AML-193 (cell line): ENCODE measurements at places on chromosomes 16 and 17.
A peak's percentile ranks its signal among the peaks of the same experiment; 100 is the strongest.

GRCh38 chr17:79047923-79048825, 24.2 kb downstream of the C1QTNF1 start:
- DNase-seq = no peak

DNA sequence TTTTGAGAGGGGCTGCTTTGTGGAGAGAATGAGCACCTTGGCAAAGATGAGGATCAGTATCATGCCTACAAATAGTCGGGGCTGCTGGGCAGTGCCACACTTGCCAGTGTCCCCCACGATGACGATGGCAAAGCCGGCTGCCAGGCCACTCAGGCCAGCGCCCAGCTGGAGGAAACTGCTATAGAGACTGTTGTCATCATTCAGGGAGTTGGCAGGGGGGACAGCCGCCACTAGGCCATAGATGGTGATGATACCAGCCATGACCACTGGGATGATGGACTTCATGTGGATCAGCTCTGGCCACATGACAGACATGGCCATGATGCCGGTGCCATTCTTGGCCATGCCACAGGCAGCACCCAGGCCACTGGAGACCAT, 23.8 kb downstream of the MINK1 start:
- no peak for DNase-seq

GRCh38 chr17:46043606-46044005, 44.6 kb downstream of the STH start:
- DNase-seq = no peak

- no peak for DNase-seq
These were observed 23.4 kb downstream of the PIK3R5 start for GRCh38 chr17:8941980-8942622.

DNA sequence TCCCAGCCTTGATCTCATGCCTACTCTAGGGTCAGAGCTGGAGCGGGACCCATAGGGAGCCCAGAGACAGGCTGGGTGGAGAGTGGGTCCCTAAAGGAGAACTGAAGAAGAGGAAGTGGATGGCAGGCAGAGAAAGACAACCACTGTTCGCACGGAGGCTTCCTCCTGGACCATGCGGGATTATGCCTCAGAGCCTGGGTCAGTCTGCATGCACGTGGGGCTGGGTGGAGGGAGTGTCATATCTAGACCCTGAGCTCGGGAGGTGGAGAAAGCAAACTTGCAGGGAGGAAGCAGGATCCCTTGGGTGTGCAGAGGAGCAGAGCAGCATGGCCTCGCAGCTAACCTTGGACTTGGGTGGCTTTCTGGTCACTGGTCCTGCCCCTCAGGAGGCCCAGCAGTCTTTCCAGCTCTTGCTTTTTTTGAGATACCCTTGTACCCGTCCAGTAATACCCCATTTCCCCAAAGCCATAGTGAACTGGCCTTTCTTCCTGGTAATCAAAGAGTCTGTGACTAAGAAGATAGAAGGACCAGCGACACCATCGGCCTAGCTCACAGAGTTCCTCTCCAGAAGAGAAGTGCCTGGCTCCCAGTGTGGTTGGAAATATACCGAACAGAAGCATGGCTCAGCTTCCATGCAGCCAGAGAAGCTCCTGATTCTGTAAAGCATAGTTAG, 344.2 kb downstream of the CPPED1 start:
- peak; percentile 87 for DNase-seq

- no peak for DNase-seq
These were observed 4.6 kb downstream of the CNGB1 start for GRCh38 chr16:57966204-57966771.

- DNase-seq = no peak
These were observed 122.8 kb downstream of the ZFHX3 start for GRCh38 chr16:72924927-72925630.

GRCh38 chr17:65259281-65259680, 122.1 kb downstream of the RGS9 start:
- DNase-seq = no peak

DNA sequence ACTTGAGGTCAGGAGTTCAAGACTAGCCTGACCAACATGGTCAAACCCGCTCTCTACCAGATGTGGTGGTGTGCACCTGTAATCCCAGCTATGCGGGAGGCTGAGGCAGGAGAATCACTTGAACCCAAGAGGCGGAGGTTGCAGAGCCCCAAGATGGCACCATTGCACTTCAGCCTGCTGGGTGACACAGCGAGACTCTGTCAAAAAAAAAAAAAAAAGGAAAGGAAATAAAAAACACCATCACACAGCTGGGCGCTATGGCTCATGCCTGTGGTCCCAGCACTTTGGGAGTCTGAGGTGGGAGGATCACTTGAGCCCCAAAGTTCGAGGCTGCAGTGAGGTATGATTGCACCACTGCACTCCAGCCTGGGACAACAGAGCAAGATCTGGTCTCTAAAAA, 13.3 kb upstream of the SBK1 start:
- DNase-seq = no peak

DNA sequence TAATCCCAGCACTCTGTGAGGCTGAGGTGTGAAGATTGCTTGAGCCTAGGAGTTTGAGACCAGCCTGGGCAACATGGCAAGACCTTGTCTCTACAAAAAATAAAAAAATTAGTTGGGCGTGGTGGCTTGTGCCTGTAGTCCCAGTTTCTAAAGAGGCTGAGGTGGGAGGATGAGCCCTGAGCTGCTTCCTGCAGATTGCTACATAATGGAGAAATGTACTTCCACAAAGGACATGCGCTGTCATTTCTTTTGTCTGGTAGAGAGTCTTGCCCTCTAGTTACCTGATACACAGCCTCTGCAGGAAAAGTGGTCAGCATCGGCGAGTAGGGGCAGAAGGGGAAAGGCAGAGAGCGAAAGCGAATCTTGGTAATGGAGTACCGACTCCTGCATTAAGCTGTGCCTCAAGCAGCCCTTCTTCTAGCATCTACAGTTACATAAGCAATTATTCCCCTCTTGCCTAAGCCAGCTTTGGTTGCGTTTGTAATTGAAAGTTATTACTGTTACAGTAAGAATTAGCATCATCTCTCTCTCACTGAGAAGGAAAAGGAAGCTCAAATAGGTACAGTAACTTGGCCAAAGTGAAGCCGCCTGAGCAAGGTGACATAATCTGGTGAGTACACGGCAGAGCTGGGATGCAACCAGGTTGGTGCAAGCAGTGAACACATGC, 18.5 kb upstream of the GGA2 start:
- no peak for DNase-seq

DNA sequence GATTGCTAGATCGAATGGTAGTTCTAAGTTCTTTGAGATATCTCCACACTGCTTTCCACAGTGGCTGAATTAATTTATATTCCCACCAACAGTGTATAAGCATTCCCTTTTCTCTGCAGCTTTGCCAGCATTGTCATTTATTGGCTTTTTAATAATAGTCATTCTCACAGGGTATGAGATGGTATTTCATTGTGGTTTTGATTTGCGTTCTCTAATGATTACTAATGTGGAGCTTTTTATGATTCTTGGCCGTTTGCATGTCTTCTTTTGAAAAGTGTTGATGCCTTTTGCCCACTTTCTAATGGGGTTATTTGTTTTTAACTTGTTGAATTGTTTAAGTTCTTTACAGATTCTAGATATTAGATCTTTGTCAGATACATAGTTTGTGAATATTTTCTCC, 36.5 kb upstream of the BCAS3 start:
- no peak for DNase-seq

GRCh38 chr17:6894206-6894528, 62.6 kb upstream of the TEKT1 start:
- no peak for DNase-seq

DNA sequence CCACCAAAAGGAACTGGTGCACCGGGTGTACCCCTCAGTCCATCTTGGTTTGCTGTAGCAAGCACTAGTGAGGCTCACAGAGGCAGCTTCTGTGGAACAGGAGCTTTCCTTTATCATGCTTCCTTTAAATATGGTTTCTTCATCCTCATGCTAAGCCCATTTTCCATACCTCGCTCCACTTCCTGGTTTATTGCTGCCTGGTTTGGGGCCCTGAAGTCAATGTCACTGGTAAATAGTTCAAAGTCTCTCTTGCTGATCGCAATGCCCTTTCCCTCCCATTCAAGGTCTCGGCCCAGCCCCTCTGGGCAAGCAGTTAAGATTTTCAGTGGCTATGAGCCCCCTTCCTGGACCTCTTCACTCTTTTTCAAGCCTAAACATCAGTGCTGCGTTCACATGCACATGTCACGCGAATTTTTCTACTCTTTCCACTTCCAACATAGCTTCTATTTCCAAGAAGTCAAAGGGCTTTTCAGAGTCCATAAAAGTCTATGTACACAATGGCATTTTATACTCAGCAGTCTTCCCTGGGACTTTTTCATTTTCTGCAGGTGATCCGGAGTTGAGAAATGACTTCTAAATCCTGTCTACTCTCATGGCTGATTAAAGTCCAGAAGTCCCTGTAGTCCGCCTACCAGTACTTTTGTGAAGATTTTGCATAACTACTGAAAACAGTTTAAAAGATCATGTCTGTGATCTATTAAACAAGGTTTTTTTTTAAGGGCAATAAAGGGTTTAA, 323.8 kb upstream of the ZFHX3 start:
- DNase-seq = no peak

DNA sequence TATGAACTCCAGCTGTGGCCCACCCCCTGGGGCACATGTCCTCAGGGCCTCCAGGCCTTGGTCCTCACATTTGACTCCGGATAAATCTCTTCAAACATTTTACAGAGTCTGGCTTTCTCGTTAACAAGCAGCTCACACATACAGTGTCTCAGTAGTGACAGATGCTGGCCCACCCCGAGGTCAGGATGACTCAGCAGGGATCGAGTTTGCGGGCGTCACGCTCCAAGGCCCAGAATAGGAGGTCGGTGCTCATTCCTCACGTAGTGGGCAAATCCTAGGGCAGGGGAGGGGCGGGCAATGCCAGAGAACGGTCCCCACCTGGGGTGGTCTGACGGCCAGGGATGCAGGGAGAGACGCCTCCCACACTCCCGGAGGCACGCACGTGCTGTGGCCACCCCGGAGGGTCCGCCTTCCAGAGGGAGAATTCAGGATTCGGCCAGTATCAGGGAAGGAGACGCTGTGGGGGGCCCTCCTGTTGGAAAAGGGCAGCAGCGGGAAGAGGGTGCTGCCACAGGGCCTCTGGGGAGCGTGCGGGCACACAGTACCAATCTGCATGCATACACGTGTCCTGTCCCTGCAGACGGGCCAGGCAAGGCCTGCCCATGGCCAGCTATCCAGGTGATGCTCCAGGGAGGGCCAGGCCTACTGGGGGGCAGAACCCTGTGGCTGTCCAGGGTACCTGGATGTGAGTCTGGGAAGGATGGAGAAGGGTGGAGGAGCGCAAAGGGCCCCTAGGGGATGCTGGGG, 8.6 kb downstream of the SLC7A5 start:
- no peak for DNase-seq

DNA sequence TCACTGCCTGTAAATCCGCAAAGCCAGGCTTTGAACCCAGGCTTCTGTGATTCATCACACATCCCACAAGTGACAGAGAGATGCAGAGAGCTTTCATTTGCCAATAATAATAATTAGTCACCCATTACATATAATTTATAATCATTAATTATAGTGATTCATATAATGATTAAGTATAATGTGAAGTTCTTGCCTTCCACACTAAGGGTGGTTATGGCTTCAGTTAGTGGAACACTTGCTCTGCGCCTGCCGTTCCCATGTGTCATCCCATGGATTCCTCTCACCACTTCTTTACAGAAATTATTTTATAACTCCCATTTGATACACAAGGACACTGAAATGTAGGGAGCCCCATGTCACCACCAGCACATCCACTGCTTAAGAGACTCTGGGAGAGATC, 39.8 kb upstream of the XYLT1 start:
- no peak for DNase-seq

DNA sequence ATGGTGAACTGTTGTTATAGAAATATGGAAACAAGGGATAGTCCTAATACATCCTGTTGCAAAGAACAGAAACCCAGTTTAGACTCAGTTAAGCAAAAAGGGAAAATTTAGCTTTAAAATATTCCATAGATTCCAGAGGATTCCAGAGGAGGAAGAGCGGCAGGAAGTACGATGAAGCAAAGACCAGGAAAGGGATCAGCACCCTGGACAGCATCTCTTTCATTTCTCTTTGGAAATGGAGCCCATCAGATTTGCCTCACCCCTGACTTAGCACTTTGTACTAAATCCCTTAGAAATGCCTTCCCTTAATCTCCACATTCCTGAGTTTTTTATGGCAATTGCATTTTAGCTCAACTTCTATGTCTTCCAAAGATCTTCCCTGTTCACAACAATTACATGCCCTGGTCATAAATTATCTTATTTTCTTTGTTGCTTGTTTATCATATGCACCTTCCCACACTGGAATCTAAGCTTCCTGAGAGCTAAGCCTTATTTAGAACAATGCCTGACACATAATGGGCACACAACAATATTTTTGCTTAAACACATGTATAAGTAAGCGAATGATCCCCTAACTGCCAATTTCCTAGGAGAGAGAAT, 150.0 kb upstream of the RBFOX1 start:
- DNase-seq = no peak

- no peak for DNase-seq
These were observed 37.6 kb downstream of the SNX11 start for GRCh38 chr17:48144976-48145798.

DNA sequence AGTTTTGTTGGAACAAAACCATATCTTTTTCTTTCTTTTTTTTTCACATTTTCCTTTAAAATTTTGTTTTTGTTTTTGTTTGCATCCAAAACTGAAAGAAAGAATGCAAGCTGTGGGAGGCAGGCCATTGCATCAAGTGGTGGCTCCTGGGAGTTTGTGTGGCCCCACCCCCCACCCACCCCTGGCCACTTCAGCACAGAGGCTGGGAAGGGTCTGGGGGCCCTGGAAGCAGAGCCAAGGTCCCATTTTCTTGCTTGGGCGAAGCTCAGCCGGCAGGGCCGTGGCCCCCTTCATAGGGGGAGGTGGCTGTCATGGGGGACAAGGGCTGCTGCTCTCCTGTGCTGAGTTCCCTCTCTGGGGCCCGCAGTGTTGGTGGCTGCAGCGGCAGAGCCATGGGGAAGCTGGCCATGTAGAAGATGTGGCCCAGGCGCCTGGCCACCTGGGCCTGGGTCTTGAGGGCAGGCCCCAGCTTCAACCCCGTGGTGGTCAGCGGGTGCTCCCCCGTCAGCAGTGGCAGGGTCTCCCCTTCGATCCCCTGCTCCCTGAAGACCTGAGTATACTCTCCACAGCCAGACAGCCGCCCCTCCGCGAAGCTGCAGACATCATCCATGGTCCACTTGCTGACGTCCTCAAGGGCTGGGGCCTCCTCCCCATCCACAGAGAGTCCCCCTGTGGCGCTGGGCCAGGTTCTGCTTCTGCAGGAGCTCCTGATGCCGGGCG, 19.8 kb downstream of the PAFAH1B1 start:
- DNase-seq = no peak
